ENCODE measurements at places on chromosomes 5 and 9.
A peak's percentile ranks its signal among the peaks of the same experiment; 100 is the strongest.

DNA sequence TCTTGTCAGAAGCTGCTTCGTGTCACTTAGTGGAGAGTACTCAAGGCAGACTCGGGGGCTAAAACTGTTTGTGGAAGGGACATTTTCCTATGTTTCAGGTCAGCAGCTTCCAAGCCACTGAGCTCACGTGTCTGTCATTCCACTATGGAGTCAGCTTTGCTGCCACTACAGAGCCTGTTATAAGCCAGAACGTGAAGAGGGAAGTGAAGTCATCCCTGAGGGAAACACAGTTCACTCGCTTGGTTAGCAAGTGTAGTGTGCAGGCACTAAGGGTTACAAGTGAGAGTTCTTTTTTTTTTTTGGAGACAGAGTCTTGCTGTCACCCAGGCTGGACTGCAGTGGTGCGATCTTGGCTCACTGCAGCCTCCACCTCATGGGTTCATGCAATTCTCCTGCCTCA is 24.5 kb upstream of the LTC4S start:
- no peak for DNase-seq

DNA sequence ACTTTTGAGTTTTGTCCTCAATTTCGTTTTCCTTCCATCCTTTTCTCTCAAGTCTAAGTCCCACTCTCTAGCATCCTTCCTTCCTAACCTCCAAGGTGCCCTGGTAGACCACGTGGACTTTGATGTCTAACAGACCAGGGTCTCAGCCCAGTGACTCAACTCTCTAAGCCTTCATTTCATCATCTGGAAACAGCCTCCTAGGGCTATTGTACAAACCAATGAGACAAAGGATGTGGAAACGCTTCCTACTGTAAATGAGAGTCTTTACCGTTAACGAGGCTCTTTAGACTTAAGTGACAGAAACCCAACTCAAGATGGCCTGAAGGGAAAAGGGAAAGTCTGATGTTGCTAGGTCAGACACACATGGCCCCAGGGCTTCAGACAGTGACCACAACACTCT is 49.2 kb upstream of the CPLX2 start:
- DNase-seq, result no peak

DNA sequence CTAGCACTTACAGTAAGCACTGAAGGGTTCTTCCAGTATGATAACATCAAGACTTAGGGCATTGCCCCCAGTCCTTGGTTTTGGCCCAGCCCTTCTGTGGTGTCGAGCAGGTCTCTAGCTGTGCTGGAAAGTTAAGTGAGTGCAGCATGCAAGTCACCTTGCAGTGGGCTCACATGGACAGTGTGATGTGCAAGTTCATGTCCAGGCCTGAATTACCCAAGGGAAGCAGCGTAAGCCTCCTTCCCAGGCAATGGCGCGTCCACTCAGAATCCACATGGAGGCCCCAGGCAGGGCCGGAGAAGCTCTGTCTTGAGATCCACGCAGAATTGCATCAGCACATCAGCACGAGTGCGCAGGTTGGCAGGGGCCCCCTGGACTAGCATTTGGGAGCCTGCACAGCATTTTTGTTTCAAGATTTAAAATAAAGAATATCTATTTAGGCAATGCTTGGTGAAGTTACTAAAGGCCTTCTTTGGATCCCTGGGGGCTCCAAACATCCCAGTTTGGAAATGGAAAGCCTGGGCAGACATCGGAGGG is 108.4 kb upstream of the ALDH1B1 start:
- DNase-seq, result no peak

GRCh38 chr5:126450346-126450745 is 27.1 kb downstream of the GRAMD2B start:
- no peak for DNase-seq

DNA sequence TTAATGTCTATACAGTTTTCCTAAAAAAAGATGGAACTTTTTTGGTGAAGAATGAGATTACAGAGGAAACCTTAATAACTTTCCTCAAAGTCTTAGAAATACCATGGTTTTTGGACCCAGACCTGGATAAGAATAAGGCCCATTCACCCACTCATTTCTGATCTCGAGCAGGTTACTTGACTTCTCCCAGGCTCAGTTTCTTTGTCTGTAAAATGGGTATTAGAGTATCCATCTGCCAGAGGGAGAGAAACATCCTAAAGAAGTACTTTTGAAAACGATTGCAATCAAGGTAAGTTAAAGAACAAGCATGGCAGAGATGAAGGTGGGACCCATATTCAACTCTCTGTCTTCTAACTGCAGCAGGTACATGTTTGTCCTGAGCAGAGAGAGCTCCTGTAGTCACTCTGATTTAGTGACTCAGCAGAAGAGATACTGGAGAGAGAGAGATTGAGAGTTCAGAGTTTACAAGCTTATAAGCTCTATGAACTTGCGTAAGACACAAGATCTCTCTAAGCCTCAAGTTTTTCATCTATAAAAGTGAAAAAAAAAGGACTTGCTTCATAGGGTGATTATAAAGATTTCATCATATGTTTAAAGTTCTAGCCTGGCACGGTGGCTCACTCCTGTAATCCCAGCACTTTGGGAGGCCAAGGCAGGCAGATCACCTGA is 379.4 kb upstream of the SGCD start:
- no peak for DNase-seq

GRCh38 chr5:6125781-6126180 is 252.6 kb downstream of the MED10 start:
- DNase-seq, result no peak

GRCh38 chr5:175614223-175614815 is 43.6 kb upstream of the HRH2 start:
- DNase-seq, result no peak

- no peak for DNase-seq
Measured at GRCh38 chr5:54671681-54672080, 154.1 kb downstream of the SNX18 start.

DNA sequence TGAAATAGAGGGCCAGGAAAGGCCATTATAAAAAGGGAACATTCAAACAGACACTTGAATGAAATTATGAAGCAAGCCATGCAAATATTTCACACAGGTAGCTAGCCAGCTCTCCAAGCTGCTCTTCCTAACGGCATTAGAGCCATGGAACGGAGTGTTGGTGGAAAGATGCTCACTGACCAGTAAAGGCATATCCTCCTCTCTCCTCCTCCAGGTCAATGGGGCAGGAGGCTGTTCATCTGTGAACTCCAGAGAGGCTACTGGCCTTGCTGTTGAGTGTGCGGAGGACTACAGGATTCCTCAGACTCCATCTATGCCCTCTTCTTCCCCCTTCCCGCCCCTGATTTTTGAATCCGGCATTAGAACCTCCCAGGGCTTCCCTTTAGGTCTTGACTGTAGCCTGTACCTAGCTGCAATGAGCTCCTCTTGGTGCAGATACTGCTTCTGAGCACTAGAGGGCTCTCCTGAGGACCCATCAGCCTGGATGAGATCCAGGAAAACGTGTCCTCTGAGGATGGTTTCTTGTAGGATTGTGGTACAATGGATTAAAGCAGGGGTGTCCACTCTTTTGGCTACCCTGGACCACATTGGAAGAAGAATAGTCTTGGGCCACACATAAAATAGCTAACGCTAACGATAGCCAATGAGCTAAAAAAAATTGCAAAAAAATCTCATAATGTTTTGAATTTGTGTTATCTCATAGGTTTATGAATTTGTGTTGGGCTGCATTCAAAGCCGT is 162.2 kb downstream of the SREK1 start:
- DNase-seq, result peak; percentile 61

DNA sequence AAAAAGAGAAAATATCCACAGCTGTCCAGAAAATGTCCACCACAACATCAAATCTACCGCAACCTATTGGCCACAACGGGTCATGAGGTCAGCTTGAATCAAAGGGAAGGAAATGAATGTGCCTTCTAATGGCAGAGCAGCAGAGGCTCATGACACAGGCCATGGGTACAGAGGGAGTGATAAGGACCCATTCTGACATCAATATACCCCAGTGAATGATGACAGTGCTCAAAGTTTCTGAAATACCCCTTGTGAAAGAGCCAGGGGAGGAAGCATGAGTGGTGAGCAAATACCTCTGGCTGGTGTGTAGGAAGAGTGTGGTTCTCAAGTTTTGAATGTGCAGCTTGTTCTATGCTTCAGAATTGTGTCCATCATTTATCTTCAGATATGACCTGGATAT is 348.2 kb downstream of the IRX1 start:
- no peak for DNase-seq

DNA sequence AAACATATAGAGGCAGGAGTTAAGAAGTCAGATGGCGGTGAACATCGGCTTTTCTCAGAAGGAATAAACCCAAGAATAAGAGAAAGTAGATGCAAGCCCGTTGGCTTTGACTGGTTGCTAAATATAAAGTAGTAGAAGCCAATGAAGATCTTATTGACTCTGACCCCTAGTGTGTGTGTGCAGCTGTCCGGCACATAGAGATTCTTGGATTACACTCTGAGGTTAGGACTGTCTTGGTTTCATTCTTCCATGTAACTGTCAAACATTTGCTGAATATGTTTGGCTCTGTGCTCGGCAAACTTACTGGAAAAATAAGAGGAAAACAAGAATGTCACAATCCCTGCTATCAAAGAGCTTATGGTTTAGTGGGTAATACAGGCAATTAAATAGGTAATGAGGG is 54.9 kb downstream of the ASTN2 start:
- DNase-seq, result no peak

GRCh38 chr5:72243706-72244105 is 76.3 kb downstream of the MRPS27 start:
- DNase-seq, result no peak

GRCh38 chr5:107072967-107073366 is 597.8 kb downstream of the EFNA5 start:
- no peak for DNase-seq

DNA sequence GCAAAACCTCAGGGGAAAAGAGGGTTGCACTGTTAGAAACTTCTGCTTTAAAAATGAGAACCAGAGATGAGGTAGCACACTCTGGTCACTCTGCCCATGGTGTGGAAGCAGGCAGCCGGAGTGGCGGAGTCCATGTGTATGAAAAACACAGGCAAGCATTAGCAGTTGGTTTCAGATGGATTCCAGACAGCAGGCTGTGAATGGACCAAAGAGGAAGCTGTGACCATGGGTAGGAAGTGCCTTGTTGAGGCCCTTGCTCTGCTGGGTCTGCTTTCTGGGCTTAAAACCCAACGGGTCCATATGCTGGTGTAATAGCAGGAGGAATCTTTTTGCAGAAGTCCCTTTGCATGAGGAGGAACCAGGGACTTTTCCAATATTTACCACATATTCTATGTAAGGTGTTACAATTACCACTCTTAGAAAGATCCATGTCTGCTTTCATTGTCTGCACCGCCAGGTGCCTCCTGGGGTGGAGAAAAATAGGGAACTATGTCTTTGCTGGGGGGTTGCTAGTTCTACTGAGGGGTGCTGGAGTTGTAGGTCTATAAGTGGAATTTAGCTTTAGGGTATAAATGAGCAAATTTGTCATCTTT is 77.0 kb downstream of the ANKRD55 start:
- DNase-seq, result no peak

DNA sequence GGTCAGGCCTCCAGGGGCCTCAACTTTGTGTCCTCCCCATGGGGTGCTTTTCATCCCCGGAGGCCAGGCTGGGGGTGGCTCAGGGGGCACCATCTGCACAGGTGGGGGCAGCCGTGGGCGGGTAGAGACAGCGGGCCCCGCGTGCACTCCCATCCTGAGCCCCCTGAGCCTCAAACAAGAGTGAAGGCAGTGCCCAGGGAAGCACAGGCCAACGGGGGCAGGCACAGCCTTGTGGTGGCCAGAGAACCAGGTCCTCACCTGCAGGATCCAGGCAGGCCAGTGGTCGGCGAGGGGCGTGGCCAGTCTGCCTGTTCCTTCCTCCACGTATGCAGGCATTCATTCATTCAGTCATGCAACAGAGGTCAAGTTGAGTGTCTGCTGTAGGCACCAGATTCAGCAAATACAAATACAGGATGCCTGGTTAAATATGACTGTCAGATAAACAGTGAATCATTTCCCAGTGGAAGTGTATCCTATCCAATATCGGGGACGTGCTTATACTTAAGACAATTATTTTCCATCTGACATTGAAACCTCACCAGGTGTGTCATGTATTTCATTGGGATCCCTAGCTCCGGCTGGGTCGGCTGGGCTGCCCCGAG is 22.3 kb downstream of the KCNT1 start:
- DNase-seq, result no peak

Measured in hematopoietic multipotent progenitor cell treated with erythropoietin and hydrocortisone succinate and interleukin-3 and kit ligand, for 17 days (in vitro differentiated cells).